Dermis blood vessel endothelial cell (primary cell): ENCODE measurements at places on chromosomes 12 and 14. TPM values are rescaled to one million over a fixed set of nuclear protein-coding genes. Genes with fewer than 3 reads are reported as not detected.

The WIF1 gene
- not detected in 2 replicates for total RNA-seq

The TOGARAM1 gene
- total RNA-seq: 21.1 and 23.1 TPM in 2 replicates

The TAS2R9 gene
- total RNA-seq: not detected in 2 replicates

The AGAP2 gene
- total RNA-seq: under 0.01 and 0.19 TPM in 2 replicates

The PPM1H gene
- total RNA-seq: 2.3 and 2.9 TPM in 2 replicates

The SAMD15 gene
- 0.88 and 1.0 TPM in 2 replicates for total RNA-seq

The CD69 gene
- total RNA-seq: 0.23 and 1.5 TPM in 2 replicates

The RARG gene
- 11.7 and 17.7 TPM in 2 replicates for total RNA-seq

The MAP3K9 gene
- 0.14 and 0.68 TPM in 2 replicates for total RNA-seq

The TSHR gene
- total RNA-seq: not detected in 2 replicates

The PRIMA1 gene
- total RNA-seq: not detected in 2 replicates

The PPP1R1A gene
- 0.17 TPM in 1 of 2 replicates, not detected in the other for total RNA-seq

The ZNF891 gene
- total RNA-seq: 0.93 and 1.0 TPM in 2 replicates

The ADGRD1 gene
- total RNA-seq: 0.17 and 0.33 TPM in 2 replicates

The PRPH gene
- total RNA-seq: not detected in 2 replicates

The KRT6C gene
- total RNA-seq: not detected in 2 replicates

The ASCL1 gene
- total RNA-seq: not detected in 2 replicates

The SERPINA12 gene
- total RNA-seq: not detected in 2 replicates

The GPR84 gene
- total RNA-seq: under 0.01 and 0.05 TPM in 2 replicates

The SFSWAP gene
- total RNA-seq: 16.9 and 20.6 TPM in 2 replicates

The LAG3 gene
- under 0.01 and 0.05 TPM in 2 replicates for total RNA-seq

The DPPA3 gene
- not detected in 2 replicates for total RNA-seq

The PTHLH gene
- not detected in 2 replicates for total RNA-seq

The NGB gene
- total RNA-seq: 0.05 TPM in 1 of 2 replicates, not detected in the other
